ENCODE measurements at places on chromosomes 1 and 21.

DNA sequence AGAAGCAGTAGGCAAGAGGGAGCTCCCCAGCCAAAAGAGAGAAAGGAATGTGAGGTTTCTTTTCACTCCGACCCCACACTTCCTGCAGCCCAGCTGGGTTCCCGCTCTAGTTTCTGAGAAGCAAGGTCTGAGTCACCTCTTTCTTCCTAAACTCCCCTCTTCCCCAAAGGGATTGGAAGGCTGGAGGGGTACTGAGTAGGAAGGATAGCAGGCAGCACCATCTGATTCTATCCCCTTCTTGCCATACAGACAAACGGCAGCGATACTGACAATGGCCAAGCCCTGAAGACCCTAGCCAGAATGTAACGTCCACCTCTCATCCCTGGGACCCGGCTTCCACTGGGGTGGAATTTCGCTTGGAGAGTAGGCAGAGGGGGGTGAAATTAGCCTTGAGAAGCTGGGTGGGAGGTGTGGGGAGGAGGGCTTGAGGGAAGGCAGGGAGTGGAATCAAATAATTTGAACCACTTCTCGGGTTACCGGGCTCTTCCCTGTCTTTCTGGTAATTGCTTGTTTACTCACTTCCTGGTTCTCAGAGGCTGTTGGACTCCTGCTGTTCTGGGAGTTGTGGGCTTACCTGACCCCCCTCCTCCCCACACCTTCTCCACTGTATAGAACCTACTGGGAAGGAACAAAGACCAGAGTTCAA, 13.2 kb downstream of the IER5 start:
- DNase-seq, result no peak

DNA sequence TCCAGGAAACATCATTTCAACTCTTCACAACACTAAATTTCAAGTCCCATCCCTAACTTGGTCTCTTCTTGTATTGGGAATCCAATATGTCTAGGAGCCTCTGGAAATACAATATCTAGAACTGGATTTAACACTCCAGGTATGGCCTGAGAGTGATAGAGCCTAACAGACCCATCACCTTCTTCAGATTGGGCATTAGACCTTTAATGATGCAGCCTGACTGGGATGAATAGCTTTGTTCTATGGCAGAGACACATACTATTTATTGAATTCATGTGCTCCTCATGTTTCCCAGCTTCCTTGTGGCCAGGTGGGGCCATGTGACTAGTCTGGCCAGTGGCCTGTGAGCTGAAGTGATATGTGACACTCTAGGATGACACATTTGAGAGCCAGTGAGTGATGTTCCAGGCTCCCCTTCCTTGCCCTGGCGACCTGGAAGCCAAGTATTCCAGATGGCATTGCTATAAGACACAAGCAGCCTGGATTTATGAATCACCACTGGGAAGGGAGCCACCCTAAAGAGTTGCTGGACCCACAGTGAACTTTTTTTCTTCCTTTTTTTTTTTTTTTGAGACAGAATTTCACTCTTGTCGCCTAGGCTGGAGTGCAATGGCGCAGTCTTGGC, 31.0 kb upstream of the POU3F1 start:
- no peak for DNase-seq

GRCh38 chr1:167879508-167879907, 34.4 kb downstream of the ADCY10 start:
- DNase-seq, result no peak

DNA sequence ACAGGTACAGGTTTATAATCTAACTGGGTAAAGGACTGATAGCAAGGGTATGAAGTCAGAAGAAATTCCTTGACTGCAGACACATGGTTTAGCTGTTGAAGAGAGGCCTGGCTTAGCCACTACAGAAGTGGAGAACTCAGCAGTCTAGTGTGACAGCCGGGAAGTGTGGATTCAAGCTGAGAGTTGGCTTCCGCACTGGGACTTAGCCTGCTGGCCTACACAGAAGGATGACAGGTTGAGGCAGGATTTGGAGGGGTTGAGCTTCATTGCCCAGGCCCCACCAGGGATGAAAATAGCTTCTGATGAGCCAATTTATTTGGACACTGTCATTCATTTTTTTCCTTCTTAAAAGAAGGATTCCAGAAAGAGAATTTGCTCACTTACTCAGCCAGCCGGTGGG, 284.4 kb downstream of the PCP4 start:
- no peak for DNase-seq

DNA sequence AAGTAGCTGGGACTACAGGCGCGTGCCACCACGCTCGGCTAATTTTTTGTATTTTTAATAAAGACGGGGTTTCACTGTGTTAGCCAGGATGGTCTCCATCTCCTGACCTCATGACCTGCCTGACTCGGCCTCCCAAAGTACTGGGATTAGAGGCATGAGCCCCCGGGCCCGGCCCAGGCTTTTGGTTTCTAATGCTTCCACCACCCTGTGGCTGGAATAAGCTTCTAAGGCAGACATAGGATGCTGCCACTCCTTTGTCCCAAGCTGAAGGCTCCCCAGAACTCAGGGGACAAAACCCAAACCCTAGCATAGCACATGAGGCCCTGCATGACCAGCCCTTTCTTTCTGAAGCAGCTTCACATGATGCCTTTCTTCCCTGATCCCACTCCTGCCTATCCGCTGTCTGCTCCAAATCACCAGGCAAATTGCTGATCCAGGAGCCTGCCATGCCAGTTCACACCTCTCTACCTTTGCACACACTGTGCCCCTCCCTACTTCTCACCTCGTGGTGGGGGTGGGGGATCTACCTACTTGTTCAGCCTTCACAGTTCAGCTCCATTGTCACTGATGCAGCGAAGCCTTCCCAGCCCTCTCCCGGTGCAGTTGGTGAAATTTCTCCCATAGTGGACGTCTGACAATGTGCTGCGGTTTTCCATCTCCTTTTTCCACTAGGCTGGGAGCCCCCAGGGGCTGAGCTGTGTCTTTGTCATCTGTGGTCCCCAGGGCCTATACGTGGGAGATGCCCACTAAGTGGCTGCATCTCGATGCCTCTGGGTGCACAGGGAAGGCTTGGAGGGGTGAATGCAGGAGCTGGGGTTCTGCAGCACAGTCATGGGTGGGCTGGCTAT, 6.9 kb downstream of the PTPRU start:
- DNase-seq, result no peak

DNA sequence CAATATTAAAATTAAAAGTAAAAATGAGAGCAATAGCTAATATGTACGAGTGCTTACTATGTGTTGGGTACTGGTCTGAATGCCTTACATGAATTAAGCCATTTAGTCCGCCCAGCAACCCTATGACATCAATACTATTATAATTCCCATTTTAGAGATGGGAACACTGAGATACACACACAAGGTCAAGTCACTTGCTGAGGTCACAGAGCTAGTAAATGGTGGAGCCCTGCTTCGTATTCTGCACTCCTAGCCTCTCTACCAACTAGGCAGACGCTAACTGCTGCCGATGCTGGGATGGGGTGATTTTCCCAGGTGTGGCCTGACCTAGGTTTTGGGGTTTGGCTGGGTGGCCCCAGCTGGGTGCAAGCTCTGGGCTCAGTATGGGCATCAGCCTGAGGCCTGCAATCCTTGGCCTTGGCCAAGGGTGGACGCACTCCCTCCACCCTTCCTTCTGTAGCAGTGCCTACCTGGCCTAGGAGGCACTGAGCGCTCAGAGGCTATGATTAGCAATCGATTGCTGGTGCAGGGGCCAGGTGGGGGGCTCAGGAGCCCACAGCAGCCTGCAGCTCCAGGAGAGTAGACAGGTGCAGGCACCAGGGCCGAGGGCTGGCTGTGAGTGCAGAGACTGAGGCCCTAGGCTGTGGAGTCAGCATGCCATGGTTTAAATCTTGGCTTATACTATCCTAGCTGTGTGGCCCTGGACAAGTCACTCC, 2.7 kb downstream of the FAM131C start:
- DNase-seq, result no peak

DNA sequence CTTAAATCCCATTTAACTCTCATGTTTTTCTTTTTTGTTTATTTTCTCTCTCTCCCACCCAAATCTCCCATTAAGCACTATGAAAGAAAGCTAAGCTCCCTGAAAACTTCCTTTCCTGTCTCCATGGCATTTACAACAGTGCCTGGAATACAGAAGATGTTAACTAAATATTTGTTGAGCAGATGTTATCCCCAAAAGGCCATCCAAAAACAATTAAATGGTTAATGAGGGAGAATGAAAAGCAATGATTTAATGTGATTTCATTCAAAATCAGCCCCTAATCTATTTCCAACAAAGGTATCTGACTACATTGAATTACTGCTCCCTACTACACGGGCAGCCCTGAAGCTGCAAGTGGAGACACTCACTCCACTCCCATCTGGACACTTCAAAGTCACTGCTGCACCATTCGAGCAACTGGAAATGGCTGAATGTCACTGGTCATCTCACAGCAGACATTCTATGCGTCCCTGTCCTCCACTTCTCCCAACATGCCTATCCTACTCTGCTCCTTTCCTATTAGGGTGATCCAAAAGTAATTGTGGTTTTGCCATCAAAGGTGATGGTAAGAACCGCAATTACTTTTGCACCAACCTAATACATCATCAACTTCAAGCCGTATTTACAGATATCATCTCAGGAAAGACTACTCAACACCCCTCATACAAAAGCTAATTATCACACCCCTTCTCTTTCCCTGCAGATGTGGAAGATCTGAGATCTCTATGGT, 7.5 kb downstream of the TP53BP2 start:
- no peak for DNase-seq

GRCh38 chr1:219963432-219963831, 35.1 kb upstream of the SLC30A10 start:
- no peak for DNase-seq

- no peak for DNase-seq
These were observed 119.2 kb downstream of the PBX1 start for GRCh38 chr1:164678136-164678700.

GRCh38 chr1:229223498-229223897, 47.4 kb upstream of the RAB4A start:
- peak; percentile 45 for DNase-seq

GRCh38 chr1:198867182-198867581, 228.3 kb downstream of the PTPRC start:
- DNase-seq, result no peak

GRCh38 chr21:46621457-46622182, 13.9 kb upstream of the PRMT2 start:
- DNase-seq, result peak; percentile 73

DNA sequence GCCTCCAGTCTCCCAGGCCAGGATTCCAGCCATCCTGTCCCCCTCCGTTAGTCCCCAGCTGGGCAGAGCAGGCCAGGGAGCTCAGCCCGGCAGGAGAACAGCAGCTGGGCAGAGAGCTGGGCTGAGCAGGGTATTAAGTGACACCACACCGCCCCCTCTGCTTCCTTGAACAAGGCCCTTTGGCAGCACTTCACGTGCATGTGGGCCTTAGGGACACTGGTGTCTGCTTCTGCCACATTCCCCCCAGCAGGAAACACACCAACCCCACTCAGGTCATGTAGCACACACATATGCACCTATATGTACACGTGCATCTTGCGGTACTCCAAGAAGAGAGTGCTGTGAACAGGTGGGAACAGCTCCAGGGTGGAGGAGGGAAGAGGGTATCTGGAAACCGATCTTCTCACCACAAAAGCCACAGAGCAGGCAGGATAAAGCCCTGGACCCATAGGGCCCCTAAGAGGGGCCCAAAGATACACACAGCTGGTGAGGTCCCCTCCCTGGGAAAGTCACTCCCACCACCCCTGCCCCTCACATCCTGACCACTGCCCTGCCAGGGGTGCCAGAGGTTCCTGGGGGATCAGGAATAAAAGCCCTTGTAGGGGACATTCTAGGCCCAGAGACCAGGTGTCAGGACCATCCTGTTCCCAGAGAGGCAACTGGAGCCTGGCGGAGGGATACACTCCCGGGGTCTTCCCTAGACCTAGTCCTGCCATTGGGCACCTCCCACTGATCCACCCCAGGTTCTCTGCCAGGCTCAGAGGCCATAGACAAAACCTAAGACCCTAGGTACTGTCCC, 4.5 kb downstream of the EPHA2 start:
- no peak for DNase-seq

- no peak for DNase-seq
These were observed 11.3 kb upstream of the MAP10 start for GRCh38 chr1:232793944-232794343.

DNA sequence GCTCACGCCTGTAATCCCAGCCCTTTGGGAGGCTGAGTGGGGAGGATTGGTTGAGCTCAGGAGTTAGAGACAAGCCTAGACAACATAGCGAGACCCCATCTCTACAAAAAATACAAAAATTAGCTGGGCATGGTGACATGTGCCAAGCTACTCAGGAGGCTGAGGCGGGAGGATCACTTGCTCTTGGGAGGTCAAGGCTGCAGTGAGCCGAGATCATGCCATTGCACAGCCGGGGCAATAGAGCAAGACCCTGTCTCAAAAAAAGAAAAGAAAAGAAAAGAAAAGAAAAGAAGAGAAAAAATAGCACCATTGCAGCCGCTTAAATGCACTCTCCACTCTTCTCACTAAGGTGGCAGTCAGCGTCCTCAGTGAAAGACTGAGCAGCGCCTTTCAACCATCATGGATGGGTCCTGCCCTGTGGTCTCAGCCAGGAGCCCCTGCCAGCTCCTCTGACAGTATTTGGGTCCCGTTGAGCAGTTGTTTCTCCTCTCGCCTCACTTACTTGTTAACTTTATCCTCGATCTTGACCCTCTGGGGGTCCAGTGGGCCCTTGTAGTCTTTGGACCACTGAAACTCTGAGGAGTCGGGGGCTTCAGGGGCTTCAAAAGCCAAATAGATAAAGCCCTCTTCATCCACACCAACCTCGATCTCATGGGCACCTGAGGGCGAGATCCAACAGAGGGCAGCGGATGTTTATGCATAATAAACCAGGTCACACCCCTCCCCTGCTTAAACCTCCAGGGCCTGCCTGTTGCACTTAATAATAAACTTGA, 36.9 kb downstream of the MYOM3 start:
- DNase-seq, result no peak

DNA sequence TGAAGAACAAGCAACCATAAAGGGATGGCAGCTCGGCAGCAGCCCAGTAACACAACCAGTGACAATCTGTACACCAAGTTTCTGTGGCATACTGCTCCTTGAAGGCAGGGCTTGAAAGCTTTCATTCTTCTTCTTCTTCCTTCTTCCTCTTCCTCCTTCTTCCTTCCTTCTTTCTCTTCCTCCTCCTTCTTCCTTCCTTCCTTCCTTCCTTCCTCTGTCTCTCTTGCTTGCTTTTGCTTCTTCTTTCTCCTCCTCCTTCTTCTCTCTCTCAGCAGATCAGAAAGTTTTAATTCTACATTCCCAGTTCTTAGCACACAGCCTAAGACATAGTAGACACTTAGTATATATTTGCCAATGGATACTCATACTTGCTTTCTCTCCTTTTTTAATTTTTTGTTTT, 95.9 kb downstream of the GLUL start:
- DNase-seq, result no peak

GRCh38 chr1:156899956-156900718, 6.6 kb downstream of the PEAR1 start:
- DNase-seq, result no peak

GRCh38 chr1:241310451-241310850, 46.6 kb downstream of the RGS7 start:
- no peak for DNase-seq

DNA sequence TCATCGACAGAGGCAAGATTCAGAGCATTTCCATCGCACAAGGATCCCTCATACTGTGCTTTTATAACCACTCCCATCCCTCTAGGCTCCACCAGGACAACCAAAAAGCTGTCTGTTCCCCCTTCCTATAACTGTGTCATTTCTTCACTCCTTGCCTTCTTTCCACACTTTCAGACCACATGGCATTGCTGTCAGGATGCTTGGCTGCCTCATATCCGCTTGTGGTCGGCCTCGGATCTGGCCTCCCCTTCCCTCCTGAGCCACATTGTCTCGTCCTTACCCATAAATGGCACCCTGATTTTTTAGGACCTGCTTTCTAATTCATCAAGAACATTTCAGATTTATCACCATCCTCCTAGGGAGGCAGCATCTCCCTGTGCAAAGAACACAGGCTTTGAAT, 80.5 kb downstream of the HIVEP3 start:
- no peak for DNase-seq

- no peak for DNase-seq
These were observed 34.0 kb downstream of the OPRD1 start for GRCh38 chr1:28845786-28846543.

All from sciatic nerve (tissue), 2 donors.